ENCODE measurements at places on chromosomes 4 and X.

DNA sequence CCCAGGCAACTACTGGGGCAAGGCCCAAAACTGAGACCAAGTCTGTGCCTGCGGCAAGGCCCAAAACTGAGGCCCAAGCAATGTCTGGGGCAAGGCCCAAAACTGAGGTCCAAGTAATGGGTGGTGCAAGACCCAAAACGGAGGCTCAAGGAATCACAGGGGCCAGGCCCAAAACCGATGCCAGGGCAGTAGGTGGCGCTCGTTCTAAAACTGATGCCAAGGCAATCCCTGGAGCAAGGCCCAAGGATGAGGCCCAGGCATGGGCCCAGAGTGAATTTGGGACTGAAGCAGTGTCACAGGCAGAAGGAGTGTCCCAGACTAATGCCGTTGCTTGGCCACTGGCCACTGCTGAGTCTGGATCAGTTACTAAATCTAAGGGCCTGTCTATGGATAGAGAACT lies 2.7 kb downstream of the GPRASP2 start:
- no peak for DNase-seq

GRCh38 chr4:118879409-118879808 lies 9.2 kb upstream of the SYNPO2 start:
- no peak for DNase-seq

DNA sequence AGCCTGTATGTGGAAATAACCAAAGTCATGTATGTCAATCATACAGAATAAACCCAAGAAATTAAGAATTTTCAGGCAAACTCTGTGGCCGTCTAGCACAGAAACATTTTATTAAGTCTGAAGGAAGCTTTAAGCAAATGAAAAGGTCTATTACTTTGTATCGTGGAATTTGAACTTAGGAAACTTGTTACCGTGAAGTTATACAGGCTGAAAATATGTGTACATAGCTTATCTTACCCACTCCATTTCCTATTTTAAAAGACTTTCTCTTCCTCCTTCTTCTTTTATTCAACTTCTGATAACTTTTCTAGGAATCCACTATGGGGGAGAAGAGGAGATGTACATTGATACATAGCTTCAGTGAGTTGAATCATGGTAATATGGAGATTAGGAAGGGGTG lies 108.3 kb downstream of the AGTR2 start:
- no peak for DNase-seq

DNA sequence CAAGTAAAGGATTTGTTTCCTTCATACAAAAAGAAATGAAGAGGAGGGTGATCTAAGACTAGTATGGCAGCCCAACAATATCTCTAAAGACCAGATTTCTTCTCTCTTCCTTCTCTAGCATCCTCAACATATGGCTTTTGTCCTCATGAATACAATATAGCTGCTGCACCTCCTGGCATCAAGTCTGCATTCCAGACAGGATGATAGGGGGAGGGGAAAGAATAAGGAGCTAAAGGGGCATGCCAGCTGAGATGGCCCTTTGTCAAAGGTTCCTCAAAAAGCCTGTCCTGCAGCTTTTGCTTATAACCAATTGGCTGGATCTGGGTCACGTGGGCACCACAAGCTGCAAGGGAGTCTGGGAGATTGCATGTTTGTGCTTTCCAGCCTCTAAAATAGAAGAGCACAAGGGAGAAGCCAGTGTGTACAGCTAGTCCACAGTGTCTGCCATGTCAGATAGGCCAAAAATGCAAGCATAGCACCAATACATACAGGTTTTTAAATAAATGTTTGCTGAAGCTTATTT lies 132.6 kb downstream of the BCOR start:
- DNase-seq, result no peak

DNA sequence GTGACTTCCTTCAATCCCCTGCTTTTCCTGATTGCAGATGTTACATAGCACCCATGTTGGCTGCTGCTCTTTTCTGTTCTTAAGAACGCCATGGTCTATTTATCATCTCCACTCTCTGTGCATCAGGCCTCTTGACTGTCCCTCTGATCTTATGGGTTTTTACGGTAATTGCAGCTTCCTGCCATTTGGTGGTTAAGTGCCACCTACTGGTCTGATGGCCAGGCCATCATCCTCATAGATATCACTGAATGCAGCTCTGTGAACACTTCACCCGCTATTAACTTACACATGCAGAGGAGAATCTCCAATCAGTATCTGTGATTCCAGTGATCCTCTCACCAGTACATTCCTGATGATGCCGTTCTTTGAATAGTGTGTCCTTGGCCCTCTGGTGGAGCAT lies 382.4 kb downstream of the TRAM1L1 start:
- no peak for DNase-seq

GRCh38 chrX:18871970-18872369 lies 111.9 kb downstream of the PHKA2 start:
- no peak for DNase-seq

DNA sequence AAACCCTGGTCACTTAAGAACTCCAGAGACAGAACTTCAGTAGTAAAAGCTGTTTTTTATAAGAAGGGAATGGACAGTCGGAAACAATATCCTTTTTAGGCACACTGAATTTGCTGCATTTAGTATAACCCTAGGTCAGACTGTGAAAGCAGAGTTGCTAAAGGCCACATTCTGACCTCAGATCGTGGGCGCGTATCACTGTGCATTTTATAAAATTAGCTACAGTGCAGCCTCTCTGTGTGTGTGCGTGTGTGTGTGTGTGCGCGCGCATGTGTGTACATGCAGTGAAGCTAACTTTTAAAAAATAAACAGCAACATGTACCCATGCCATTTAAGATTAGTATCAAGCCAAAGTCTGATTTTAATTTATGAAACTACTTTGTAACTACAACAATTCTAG lies 8.0 kb downstream of the ZNF827 start:
- no peak for DNase-seq

GRCh38 chr4:113112338-113112978 lies 63.0 kb downstream of the ANK2 start:
- no peak for DNase-seq

DNA sequence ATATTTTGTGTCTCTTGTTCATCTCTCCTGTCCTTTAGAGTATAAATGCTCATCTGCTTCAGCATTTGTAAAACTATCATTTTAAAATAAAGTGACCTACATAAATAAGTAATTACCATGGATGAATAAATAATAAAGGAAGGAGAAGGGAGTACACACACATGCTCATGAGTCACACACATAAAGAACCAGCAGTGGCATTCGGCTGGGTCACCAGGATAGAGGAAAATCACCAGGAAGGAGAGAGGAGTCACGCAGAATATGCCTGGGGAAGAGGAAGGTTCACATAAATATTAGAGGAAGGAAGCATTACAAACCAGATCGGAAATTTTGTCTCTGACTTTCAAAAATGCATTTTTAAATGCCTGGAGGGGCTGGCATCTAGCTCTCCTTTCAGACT lies 38.5 kb upstream of the MED14 start:
- no peak for DNase-seq

DNA sequence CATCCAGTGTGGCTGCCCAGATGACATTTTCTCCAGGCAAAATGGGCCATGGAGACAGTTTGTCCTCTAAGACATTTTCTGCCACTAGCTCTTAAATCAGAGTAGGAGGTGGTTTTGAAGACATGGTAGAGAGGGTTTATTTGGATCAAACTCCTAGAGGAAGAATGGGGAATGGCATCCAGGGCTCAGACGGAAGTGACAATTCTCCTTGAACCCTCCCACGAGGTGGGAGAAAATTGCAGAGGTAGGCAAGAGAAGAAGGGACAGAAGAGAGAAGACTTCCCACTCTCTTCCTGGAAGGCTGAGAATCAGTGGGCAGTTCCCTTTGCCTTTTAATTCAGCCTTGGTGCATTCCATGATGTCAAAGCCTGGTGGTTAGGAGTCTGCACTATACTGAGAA lies 194.0 kb downstream of the SMIM20 start:
- DNase-seq, result no peak

DNA sequence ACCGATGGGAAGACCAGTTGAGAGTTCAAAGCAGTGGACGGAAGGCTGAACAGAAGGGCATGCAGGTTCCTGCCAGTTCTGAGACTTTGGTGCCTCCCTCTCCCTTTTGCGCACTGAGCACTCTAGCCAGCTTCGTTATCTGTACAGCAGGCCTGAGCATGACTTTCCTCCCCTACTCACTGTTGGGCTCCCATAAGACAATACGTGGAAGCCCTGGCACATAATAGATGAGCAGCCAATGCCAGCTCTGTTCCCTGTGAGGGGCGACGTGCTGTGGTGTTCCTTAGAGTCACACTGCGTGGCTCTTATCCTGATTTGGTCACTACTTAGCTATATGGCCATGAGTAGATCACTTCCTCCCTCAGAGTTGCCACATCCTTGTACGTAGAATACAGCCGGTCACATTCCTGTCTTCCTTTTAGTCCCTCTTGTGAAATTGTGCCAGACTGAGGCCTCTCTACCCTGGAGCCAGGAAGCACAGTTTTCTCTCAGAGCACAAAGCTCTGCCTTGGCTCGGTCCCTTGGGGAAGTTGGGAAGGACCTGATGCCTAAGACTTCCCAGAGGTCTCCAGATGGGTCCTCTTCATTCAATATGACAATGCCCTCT lies 160.4 kb upstream of the MAMLD1 start:
- no peak for DNase-seq

GRCh38 chr4:15689540-15689939 lies 7.9 kb downstream of the FAM200B start:
- DNase-seq, result no peak

- DNase-seq, result no peak
These were observed 714.4 kb downstream of the GLUD2 start for GRCh38 chrX:121761845-121762244.

DNA sequence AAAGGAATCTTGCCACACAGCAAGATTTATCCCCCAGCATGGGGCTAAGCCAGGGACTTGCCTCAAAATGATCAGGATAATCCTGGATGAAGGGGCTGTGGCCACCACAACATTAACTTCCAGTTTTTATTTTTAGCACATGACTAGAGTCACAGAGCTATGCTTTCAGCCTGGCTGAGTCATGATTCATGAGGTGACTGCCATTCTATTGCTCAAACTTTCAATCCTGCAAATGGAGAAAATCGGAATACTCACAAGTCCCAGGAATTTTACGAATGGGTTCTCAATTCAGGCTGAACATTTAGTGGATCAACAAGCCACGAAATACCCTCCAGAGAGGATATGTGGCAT lies 70.7 kb upstream of the HPGD start:
- DNase-seq, result no peak

- no peak for DNase-seq
These were observed 323.5 kb downstream of the PTTG2 start for GRCh38 chr4:38283724-38284123.

GRCh38 chrX:110806145-110806544 lies 10.5 kb upstream of the CHRDL1 start:
- no peak for DNase-seq

- DNase-seq, result no peak
These were observed 534.8 kb upstream of the HTR2C start for GRCh38 chrX:114049063-114049462.

- DNase-seq, result no peak
These were observed 63.9 kb upstream of the KIT start for GRCh38 chr4:54593795-54594322.

DNA sequence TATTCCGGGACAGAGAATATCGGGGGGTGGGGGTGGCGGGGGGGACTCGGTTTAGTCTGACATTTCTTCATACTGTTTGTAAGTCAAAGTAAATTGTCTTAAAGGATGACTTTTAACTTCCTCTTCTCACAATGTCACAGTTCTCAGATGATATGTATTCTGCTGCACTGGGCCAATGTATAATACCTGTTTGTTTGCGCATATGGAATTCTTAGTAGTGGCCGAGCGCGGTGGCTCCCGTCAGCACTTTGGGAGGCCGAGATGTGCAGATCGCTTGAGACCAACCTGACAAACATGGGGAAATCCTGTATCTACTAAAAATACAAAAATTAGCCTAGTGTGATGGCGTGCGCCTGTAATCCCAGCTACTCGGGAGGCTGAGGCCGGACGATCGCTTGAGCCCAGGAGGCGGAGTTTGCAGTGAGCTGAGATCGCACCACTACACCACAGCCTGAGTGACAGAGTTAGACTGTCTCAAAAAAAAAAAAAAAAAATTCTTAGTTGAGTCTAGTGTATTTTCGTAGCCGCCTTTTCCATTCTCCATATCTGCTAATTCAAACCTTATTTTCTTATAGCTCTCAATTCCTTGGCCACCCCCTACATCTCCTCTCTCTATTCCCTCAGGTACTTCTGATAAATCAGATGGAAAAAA lies 851 bp downstream of the POLR2B start:
- DNase-seq, result no peak

- DNase-seq, result no peak
These were observed 177.8 kb downstream of the NPFFR2 start for GRCh38 chr4:72209600-72209999.

DNA sequence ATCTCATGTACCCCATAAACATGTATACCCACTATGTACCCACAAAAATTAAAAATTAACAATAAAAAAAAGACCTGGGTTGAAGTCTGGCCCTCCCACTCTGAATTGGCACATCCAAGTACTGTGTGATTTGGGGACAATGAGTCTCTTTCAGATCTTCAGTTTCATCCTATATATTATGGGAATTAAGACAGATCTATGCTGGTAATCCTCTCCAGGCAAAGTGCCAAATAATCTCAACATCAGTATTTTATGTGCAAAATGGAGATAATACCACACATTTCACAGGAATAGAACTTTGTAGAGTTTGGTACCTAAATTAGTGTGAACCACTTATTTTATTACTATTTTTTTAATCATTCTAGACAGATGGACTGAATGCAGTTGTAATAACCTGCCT lies 11.0 kb upstream of the SCD5 start:
- no peak for DNase-seq

Data from NCI-H2029 treated with DMSO at 0.1 percent for 48 hours (cell line).